ENCODE measurements at places on chromosomes 13 and 19. TPM values are rescaled to one million over a fixed set of nuclear protein-coding genes. Genes with fewer than 3 reads are reported as not detected.

Gene EDNRB
- total RNA-seq, result not detected

Gene ZNF175
- total RNA-seq, result 4.5 TPM

Gene PTH2
- total RNA-seq, result not detected

Gene IZUMO2
- not detected for total RNA-seq

Gene FGF22
- 0.65 TPM for total RNA-seq

Gene DMKN
- total RNA-seq, result not detected

Gene SLC7A9
- 0.30 TPM for total RNA-seq

Gene BRSK1
- 7.4 TPM for total RNA-seq

DNA sequence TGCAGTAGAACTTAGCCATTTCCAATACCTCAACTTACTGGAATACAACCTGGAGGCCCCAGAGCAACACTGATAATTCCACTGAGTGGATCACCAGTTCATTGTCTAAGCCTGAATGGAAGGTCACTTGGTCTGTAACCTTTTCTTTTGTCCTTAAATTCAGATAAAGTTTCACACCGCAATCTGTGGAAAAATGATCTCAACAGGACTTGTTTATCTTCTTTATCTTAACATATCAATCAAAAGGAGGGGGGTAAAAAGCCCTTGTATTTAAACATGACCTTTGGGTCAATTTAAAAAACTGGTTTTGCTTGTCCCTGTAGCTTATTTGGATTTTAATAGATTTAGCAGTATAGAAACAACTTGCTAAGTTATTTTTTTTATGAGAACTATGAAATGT, 21.6 kb downstream of the SAE1 start:
- no peak for DNase-seq

- no peak for DNase-seq
Measured at GRCh38 chr19:55432241-55432959, 10.7 kb downstream of the SHISA7 start.

DNA sequence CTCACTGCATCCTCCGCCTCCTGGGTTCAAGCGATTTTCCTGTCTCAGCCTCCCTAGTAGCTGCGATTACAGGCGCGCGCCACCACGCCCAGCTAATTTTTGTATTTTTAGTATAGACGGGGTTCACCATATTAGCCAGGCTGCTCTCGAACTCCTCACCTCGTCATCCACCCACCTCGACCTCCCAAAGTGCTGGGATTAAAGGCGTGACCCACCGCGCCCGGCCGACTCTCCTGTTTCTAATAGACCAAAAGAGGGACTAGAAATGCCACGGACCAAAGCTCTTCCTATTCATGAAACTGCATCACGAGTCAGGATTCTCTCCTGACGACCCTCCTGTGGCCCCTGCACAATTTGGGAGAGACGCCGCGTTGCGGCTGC, 563 bp downstream of the ZNF43 start:
- DNase-seq, result no peak

DNA sequence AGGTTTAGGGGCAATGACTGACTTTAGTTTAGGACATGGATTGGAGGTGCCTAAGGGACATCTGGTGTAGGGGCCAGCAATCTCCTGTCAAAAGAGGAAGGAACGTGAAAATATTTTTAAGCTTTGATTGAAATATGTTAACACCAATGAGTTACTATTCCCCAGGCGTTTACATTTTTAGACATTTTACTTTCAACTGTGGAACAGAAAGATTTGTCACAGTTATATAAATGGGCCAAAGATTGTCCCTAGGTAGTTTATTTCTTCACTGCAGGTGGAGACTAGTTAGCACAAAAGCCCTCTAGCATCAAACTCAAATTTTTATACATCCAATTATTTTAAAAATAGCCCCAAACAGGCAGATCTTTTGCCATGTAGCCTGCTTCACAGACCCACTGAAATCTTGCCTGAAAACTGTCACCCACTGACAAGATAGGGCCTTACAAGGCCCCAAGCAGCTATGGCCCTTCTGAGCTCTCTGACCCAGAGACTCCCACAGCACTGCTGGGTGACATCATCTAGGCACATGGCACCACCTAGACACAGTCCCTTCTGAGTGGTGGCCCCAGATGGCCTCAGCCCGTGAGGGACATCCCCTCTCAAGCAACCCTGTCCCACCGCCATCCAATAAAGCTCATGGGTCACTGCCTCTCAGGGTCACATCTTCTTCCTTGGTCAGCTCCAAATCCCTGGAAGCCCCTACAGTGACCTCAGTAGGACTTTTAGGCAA, 64.8 kb upstream of the DOCK9 start:
- no peak for DNase-seq

DNA sequence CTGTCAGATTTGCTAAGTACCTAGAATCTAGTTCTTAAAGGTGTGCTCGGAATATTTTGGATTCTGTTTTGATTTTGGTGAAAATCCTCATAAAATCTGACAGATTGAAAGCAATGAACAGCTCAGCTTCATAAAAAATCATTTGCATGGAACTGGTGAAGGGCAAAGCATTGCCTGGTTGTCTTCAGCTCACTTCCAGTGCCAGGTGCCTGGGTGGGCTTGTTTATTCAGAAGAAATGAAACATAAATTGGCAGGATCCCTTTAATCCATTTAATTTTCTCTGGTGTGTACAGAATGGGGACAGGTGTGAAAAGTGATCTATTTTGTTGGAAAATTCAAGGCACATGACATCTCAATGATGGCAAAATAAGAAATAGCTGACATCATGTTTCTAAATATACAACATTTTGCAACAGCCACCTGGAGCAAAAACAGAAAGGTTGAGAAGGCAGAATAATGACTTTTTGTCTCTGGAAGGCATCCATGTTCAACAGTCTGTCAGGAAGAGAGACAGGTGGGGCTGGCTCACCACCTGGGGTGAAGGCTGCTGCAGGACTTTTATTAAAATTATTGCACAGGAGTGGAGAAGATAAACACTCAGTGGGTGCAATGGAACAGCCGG, 52.2 kb downstream of the RFC3 start:
- DNase-seq, result no peak

DNA sequence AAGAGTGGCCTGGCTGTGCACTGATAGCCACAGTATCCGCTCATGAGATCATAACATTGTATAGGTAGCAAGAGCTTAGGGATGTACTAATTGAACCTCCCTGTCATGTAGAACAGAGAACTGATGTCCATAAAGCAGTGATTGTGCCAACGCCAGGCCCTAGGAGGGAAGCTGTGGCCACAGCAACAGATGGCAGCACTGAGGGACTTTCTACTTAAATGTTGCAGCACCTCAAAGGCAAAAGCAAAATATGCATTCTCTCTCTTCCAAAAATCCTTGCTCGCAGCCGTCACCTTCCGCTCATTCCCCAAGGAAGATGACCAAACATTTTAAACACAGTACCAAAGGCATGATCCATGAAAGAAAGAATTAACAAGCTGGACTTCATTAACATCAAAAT, 32.3 kb downstream of the COL4A1 start:
- DNase-seq, result no peak

- DNase-seq, result no peak
Measured at GRCh38 chr19:35913589-35913988, 5.5 kb upstream of the TYROBP start.

GRCh38 chr13:109400209-109400608, 386.2 kb downstream of the IRS2 start:
- no peak for DNase-seq
